ENCODE measurements at places on chromosomes 2 and 18.

DNA sequence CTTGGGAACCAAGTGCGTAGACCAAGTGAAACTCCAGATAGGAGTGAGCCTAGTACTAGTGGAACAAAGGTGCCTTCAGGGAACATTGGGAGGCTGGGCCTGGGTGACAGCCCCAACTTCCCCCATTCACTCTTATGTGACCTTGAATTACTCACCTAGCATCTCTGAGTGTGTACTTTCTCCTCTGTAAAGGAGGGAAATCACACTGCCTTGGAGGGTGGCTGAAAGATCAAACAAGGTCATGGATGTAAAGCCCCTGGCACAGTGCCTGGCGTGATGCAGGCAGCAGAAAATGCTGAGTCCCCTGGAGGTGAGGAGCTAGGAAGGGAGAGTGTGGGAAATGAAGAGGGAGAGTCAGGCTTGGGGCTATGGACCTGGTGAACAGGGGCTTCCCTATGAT lies 45.9 kb downstream of the MARCO start:
- no peak for DNase-seq

- no peak for DNase-seq
These were observed 54.8 kb downstream of the GALNT14 start for GRCh38 chr2:31083234-31083993.

DNA sequence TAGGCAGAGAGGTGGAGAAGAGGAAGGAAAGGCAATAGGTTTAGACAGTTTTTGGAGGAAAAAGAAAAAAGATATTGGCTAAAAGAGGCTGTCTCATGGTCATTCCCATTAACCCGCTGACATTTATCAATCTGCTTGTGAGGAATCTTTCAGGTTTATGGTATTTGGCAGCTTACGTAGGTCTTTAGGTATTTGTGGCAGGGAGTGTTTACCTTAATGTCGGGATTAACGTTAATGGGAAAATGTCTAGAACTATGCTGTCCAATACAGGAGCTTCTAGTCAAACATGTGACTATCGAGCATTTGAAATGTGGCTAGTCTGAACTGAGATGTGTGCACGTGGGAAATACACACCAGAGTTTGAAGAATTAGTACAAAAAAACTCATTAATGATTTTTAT lies 144.2 kb downstream of the BABAM2 start:
- no peak for DNase-seq

DNA sequence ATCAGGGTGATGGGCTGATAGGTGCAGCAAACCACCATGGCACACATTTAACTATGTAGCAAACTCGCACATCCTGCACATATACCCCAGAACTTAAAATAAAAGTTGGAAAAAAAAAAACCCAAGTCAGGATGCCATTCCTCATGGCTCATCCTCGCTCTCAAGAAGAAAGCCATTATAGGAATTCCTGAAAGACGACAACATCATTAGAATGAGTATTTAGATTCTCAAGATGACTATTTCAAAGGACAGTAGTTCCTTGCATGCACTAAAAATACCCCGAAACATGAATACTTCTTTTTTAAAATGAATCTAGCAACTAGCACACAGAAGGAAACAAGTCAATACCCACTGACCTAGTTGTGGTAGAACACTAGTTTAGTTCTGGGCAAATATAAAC lies 285.8 kb upstream of the REV1 start:
- DNase-seq: no peak

GRCh38 chr2:105798595-105798994 lies 53.9 kb downstream of the NCK2 start:
- DNase-seq: no peak

- DNase-seq: no peak
These were observed 20.1 kb downstream of the OTOF start for GRCh38 chr2:26457695-26458364.

DNA sequence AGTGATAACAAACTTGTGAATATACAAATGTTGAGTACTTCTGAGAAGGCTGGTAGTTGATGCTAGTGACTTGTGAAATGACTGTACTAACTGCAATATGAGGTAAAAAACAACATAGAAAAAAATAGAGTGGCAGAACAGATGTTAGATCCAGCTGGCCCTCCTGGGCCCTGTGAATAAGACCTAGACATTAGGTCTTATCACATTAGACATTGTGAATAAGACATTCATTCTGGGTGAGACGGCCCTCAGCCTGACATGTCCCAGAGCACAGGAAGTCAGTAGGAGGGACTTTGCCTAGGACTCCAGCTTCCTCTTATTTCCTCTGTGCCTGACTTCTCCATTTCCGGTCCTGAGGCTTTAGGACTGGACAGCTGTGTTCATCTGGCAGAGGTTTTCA lies 22.9 kb downstream of the DOK1 start:
- no peak for DNase-seq

GRCh38 chr18:13543144-13543543 lies 183.2 kb downstream of the FAM210A start:
- DNase-seq: no peak

DNA sequence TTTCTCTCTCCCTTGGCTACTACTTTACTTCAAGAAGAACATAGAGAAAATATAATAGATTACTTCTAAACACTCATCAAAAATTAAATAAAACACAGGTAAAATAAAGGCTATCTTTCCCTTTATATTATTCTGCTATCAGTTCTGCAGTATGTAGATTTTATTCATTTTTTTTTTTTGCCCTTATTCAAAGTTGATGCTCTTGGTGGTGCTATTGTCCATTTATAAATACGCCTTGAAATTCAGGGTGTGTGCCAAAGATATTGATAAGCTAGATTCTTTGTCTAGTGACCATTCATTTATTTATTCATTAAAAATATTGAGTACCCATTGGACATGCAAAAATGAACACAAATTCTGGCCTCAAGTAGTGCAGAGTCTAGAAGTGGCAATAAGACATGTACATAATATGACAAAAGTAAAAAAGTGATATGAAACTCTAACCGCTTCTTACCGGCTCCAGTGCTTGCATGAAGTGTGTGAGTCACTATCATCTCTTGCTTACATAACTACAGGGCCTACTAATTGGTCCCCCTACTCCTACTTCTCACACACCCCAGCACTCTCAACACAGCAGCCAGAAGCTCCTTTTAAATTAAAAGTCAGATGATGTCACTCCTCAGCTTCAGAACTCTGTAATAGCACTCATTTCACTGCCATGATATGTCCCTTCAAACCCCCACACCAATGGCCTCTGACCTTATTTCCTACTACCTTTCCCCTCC lies 208.3 kb upstream of the FANCL start:
- DNase-seq: no peak

GRCh38 chr2:38810488-38810887 lies 32.5 kb downstream of the GEMIN6 start:
- no peak for DNase-seq

- no peak for DNase-seq
These were observed 19.9 kb downstream of the FHL2 start for GRCh38 chr2:105378921-105379383.

DNA sequence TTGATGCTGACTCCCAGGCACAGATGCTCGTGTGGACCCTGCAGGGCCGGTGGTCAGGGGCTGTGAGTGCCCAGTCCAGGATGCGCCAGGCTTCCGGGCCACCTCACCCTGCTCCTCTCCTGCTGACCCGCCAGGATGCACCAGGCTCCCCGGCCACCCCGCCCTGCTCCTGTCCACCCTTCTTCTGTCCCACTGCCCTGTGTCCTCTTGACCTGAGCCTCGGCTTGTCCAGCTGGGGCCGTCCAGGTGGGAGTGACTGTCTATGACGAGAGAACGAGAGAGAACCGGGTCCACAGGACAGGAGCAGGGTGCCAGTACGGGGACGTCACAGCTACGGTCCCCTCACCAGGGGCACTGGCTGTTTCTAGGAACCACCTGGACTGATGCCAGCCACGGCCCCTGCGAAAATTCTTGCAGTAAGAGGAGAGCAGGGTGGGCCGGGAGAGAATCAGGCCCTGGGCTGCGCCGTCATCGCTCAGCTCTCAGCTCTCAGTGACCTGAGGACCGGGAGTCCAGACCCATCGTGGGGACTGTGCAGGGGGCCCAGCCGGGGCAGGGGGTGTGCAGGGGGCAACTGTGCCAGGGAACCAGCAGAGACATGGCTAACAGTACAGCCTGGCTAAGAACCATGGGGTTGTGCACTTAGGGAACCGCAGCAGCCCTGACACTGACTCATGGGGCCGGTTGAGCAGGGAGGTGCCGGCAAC lies 12.9 kb upstream of the NFATC1 start:
- DNase-seq: no peak

- DNase-seq: no peak
These were observed 107.7 kb upstream of the CDC42EP3 start for GRCh38 chr2:37779139-37779538.

DNA sequence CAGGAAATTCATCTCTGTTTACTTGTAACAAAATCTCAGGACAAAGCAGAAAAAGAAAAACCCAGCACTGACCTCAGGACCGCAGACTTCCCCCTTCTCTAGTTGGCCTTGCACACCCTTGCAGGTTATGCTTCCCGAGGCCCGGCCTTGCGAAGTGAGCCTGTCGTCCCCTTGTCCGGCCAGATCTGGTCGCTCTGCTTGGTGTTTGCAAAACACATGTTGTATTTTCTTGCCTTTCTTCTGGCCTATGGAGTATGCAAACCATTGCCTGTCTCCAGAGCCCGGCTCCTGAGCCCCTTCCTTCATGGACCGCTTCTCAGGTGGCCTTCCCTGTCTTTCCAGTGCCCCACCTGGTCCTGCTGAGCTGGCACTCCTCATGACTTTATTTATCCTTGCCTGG lies 4.8 kb downstream of the IMPA2 start:
- DNase-seq: no peak

DNA sequence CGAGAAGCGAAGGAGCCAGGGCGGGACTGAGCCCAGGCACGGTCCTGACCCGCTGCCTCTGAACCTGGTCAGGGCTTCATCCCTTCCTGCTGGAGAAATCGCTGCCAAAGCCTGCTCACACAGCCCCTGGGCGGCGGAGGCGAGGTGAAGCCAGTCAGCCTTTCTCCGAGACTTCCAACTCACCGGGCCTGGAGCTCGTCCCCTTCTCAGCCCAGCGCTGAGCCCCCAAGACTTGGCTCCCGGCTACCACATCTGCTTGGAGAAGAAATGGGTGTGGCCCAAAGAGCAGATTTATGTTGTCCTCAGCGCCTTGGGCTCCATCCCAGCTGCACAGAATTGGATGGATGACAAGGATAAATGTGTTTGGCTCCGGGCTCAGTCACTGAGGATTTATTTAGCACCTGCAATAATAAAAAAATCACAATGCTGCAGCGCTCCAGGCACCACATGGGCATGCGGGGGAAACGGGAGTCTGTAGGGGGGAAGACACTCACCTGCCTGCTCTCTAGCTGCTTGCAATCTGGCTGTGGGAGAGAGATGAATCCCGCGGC lies 64.9 kb downstream of the ACTR2 start:
- DNase-seq: no peak

- no peak for DNase-seq
These were observed 18.2 kb upstream of the C2orf66 start for GRCh38 chr2:196827356-196827755.

- DNase-seq: no peak
These were observed 43.9 kb upstream of the GALR1 start for GRCh38 chr18:77205769-77206168.

DNA sequence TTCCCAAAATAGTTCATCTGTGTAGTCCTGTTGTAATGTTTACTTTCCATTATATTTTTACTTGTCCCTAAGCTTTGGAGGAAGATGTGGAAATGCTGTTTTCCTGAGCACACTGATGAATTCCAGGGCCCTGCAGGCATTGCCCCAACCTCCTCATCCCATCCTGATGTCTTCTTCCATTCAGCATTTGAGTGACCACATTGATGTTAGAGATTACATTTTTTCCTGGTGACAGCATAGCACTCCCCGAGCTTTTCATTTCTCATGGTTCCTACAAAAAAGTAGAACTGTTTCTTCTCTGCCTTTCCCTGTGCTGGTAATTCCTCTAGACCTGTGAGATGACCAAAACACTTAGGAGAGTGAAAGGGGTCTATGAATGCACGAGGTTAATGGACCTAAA lies 4.8 kb downstream of the IL36A start:
- DNase-seq: no peak

GRCh38 chr2:216601632-216602409 lies 31.4 kb upstream of the IGFBP2 start:
- no peak for DNase-seq

GRCh38 chr18:26806224-26806623 lies 59.3 kb downstream of the AQP4 start:
- DNase-seq: no peak

- no peak for DNase-seq
These were observed 91.5 kb downstream of the GALNT13 start for GRCh38 chr2:153963256-153963655.

- DNase-seq: no peak
These were observed 63.3 kb upstream of the CSRNP3 start for GRCh38 chr2:165406173-165406572.

DNA sequence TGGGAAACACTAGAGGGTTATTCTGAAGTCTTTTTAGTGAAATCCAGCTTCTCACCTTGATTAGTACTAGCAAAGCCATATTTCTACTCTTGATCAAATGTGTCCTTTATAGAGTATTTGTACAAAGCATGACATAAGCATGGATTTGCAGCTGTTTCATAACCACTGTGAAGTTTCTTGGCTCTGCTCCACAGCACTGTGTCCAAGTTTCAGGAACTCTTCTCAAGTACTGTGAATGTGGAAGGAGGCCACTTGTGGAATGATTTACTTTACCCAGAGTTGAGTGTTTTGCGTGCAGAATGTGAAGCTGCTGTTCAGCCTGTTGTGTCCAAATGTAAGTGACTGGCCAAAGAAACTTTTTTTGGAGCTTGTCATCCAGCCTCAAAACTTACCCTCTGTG lies 16.2 kb upstream of the MAPRE2 start:
- no peak for DNase-seq

- no peak for DNase-seq
These were observed 26.0 kb upstream of the BCL2L11 start for GRCh38 chr2:111094691-111095090.

DNA sequence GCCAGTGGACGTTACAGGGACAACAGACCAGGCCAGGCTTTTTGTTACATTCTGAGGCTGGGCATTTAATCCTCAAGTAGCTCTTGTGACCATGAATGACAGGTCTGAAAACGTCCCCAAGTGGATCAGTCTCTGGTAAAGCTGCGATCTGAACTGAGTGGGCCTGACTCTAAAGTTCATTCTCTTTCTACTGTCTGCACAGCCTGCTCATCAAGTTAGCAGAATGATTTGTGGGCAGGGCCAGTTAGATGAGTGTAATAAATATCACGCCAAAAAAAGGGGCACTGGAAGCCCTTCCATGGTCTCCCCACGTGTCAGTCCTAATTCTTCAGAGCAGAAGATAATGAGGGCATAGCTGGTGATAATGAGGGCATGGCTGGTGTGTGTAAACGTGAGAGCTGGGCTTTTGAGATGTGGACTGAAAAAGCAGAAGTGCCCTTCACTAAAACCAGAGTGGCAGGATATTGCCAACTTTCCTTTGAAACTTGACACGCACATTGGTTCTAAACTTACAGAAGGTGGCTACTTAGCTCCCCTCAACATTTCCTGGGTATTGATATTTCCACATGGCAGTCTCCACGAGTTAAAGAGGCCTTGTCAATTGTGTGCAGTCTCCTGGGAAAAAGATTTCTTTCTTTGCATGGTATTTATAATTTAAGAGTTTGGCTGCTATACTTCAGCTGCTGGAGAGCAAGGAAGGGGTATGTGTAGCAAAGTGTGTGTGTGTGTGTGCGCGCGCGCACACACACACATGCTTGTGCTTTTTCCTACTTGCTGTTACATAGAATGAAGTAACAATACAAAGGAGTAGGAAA lies 72.7 kb upstream of the LYPD6B start:
- DNase-seq: no peak

- DNase-seq: no peak
These were observed 72.3 kb downstream of the CCDC138 start for GRCh38 chr2:108858894-108859293.

All from activated T-cell treated with anti-CD3 and anti-CD28 coated beads for 4 hours (primary cell).